Fibroblast of lung (primary cell): ENCODE measurements at places on chromosomes 1 and 21. TPM values are rescaled to one million over a fixed set of nuclear protein-coding genes. Genes with fewer than 3 reads are reported as not detected.
A peak's percentile ranks its signal among the peaks of the same experiment; 100 is the strongest.

- no peak for DNase-seq
Observed at GRCh38 chr1:228882771-228883450, 147.6 kb downstream of the RHOU start.

ZNF593OS gene
- not detected in 2 replicates for polyA plus RNA-seq

DNA sequence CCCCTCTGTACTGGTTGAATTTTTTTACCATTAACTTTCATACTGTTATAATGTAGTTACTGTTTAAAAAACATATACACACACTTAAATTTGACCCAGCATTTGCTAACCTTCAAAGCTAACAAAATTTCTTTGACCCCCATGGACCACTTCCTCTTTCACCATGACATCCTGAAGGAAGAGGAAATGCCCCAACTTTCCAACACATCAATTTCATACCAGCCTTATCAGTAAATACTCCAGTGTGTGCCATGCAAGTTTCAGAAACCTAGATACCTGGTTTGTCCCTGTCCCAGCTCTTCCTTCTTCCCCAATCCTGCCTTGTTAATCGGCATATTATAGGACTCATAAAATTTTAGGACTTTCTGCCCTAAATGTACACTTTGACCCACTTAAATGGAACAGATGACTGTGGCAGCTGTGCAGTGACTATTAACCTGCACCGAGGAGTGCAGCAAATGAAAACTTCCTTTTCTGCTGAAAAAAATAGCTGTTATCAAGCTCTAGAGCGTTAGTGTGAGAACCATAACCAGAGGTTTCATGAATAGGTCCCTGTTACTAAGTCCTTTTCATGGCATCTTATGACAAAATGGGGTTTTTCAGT, 54.1 kb downstream of the DTL start:
- no peak for DNase-seq

PRMT2 gene
- 118 and 169 TPM in 2 replicates for polyA plus RNA-seq

ADAMTS1 gene
- 200 and 208 TPM in 2 replicates for polyA plus RNA-seq

DNA sequence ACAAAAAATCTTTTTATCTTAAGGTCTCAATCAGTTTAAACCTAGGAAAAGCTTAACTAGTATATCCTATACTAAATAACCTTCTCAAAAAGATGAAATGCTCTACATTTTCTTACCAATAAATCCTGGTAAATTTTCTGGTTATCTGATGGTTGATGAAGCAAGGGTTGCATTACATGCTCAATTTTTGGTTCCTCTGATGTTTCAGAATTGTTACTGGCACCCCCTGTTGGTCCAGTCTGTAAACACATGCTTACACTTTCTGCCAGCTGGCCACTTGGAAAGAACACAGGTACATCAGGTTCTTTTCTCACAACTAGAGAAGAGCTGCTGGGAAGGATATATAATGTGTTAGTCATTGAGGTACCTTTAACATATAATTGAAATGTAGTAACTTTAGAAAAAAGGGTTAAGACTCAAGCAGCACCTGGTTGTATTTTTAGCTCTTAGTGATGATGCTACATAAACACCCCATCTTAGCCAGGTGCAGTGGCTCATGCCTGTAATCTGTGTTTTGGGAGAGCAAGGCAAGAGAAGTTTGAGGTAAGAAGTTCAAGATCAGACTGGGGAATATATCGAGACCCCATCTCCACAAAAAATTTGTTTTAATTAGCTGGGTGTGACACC, 30.9 kb upstream of the TAL1 start:
- DNase-seq = peak; percentile 49

TCP10L gene
- polyA plus RNA-seq = 0.24 TPM in 1 of 2 replicates, not detected in the other

GRCh38 chr1:230167419-230167852, 100.4 kb downstream of the GALNT2 start:
- DNase-seq = peak; percentile 68
